ENCODE measurements at places on chromosomes 3 and 15. TPM values are rescaled to one million over a fixed set of nuclear protein-coding genes. Genes with fewer than 3 reads are reported as not detected.

GRCh38 chr3:16140894-16141285 is 33.6 kb upstream of the GALNT15 start:
- DNase-seq: no peak

DNA sequence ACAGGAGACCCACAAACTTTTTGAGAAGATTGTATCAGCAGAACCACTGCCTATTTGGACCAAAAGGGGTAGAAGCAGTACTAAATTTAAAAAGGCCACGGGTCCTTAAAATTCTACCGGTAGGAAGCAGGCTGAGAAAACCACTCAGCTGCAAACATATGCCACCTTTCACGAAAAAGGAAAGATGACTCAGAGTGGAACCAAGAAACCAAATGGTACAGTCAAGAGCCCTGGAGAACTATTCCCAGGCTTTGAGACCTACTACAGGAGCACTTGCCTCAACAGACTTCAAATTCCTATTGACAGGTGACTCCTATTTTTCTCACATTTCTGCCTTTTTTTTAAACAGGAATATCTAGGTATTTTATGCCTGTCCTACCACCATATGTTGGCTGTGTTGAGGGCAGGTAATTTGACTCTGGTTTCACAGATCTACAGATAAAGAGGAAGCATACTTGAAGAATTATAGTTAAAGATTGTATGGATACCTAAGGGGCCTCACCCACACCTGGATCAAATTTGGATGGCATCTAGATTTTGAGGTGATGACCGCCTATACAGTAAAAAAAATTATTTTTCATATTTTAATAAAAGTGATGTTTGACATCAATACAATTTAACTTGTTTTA is 10.1 kb downstream of the GOLIM4 start:
- DNase-seq: no peak

DNA sequence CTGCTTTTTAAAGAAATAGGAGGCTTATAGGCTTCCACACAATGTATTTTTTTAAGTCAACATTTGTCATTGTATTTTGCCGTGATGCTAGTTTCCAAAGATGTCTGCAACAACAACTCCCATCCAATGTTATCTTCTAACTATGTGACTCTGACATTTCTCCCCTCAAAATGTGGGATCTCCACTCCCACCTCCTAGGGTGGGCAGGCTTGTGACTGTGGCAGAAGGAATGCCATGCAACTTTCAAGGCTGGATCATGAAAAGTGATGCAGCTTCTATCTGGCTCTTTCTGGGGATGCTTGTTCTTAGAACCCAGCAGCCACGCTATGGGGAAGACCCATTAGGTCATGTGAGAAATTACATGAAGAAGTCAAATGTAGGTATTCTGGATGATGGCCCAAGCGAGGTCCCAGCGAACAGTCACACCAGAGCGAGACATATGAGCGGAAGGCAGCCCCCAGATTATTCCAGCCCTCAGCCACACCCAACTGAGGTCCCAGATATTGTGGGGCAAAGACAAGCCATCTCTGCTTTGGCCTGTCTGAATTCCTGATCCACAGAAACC is 124.3 kb downstream of the BDH1 start:
- DNase-seq: no peak

CPLX3 gene
- total RNA-seq: 0.27 TPM

GRCh38 chr3:123521179-123521969 is 63.5 kb downstream of the HACD2 start:
- DNase-seq: no peak

Data from naive thymus-derived CD4-positive, alpha-beta T cell (primary cell).